T-helper 2 cell (primary cell): ENCODE measurements at places on chromosomes 12 and 14.

DNA sequence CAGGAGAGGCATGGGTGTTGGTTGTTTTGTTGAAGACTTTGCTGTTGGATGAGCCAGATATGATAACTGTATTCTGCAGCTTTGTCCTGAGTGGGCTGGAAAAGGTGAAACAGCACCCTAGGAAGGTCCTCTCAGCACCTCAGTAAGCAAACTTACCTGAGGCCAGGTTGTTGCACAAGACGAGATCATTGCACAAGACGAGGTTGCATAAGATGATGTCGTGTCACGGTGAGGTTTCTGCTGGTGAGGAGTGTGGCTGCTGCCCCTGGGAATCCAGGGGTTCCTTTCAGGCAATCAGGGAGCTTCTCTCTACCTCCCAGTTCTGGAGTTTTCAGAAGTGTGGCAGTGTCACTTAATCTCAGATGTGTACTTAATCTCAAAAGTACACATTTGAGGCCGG lies 85.6 kb downstream of the GLT1D1 start:
- DNase-seq = no peak

GRCh38 chr12:12803186-12803585 lies 10.0 kb upstream of the DDX47 start:
- DNase-seq = peak; percentile 76

DNA sequence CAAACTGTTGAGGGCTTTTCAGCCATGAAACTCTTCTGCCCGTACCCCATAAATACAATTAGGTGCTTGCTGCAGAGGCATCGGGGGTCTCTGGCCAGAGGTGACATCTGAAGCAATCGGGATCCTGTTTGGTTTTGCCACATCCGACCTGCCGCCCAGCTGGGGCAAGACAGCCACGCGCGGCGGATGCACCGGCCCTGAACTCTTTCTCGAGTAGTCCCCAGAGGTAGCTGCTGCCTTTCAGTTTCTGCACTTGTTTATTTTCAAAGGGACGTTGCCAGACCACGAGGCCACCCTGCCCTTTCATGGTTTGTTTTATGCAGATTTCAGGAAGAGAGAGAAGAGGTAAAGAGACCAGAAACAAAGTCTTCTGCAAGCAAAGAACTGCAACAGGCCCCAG lies 10.6 kb upstream of the MLXIP start:
- no peak for DNase-seq

DNA sequence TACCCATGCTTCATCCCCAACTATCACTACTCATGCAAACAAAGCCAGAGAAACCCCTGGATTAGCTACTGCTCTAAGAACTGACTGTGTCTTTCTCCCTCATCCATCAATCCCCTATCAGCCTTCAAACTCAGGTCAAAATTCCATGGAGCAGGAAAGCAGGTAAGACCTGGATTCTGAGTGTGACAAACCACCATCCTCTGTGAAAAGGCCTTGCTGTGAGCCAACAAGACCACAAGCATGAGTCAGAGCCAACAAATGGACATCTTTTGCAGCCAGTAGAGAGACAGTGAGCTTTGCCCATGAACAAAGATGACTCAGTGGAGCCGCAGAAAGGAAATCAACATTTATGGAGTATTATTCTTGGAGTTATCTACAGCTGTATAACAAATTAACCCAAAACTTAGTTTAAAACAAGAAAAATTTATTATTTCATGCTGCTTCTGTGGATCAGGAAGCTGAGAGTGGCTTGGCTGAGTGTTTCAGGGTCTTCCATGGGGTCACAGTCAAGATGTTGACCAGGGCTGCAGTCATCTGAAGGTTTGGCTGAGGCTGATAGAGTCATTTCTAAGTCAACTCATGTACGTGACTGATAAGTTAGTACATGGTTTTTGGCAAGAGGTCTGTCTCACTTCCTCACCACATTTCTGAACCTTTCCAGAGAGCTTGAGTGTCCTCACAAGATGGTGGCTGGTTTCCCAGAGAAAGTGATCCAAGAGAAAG lies 61.1 kb downstream of the PITPNM2 start:
- no peak for DNase-seq

DNA sequence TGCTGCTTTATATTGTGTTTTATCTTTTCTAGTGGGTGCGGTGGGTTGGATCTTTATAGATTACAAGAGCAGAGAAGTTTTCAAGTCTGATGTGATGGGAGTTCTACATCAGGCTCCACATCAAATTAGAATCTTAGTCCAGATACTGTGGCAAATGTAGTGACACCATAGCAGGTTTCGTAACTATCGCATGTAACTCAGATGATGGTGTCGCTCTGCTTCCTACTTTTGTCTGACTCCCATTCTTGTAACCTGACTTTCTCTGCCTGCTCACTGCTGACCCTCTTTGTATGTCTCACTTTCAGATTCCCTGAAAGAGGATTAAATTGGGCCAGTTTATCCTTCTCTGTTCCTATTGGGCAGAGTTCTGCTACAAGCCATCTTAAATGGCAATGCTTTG lies 22.8 kb upstream of the FBXO34 start:
- DNase-seq = no peak
